Common myeloid progenitor, CD34-positive (primary cell): ENCODE measurements at places on chromosomes 6 and 20.

DNA sequence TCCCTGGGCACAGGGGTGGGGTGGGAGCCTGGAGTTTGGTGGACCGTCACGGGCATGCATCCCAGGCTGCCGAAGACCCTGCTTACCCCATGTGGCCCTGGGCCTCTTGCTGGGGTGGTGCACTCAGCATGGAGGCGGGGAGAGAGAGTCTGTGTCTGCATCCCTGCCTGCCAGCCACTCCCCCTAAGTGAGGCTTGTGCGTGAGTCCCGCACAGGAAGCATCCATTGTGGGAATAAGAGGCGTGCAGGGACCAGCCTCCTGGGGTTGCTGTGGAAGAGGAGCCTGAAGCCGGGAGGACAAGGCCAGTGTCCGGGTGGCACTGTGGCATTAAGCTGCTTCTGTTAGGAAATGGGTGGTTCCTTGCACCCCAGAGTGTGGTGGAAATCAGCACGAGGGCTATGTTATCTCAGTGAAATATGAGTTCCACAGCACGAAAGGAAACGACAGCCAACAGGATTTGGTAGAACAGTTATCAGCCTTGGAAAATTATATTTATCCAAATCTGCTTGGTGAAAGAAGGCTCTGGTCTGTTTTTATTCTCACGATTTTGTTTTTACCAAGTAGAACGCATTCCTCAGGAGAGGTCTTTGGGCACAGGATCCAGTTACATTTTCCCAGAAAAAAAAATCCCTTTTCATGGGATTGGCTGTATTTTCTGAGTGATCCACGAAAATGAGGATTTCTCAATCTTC lies 35.7 kb downstream of the CDH4 start:
- DNase-seq, result no peak

- peak; percentile 52 for DNase-seq
These were observed 10.2 kb downstream of the UBE3D start for GRCh38 chr6:83055366-83055964.

GRCh38 chr20:10897336-10897735 lies 223.5 kb upstream of the JAG1 start:
- DNase-seq, result no peak

GRCh38 chr6:23413327-23414050 lies 712.5 kb upstream of the NRSN1 start:
- DNase-seq, result no peak

DNA sequence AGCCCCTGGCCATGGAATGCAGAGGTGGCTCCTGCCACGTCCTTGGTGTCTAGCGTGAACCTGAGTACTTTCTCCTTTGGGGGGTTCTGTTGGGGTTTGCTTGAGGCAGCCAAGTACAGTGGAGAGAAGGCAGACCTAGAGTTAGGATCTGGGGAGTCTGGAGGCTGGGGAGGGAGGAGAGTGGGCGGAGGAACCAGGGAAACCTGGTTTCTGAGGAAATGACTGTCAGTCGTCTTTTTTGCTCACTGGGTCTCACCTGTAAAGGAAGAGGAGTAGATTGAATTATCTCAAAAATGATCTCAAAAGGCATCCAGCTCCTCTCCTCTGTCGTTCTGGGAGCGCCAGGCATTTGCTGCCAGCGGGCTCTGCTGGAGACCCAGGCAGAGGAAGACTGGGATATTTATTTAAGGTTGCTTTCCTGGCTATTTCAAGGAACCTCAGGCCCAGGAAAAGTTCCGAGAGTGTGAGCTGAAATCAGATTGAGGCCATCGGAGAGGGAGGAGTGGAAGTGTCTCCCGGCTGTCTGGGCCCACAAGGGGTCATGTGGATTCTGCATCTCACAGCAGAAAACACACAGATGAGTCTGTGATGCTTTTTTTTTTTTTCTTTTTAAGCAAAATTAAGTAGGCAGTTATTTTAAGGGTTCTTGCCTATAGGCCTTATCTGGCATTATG lies 16.1 kb downstream of the EPB41L1 start:
- no peak for DNase-seq

DNA sequence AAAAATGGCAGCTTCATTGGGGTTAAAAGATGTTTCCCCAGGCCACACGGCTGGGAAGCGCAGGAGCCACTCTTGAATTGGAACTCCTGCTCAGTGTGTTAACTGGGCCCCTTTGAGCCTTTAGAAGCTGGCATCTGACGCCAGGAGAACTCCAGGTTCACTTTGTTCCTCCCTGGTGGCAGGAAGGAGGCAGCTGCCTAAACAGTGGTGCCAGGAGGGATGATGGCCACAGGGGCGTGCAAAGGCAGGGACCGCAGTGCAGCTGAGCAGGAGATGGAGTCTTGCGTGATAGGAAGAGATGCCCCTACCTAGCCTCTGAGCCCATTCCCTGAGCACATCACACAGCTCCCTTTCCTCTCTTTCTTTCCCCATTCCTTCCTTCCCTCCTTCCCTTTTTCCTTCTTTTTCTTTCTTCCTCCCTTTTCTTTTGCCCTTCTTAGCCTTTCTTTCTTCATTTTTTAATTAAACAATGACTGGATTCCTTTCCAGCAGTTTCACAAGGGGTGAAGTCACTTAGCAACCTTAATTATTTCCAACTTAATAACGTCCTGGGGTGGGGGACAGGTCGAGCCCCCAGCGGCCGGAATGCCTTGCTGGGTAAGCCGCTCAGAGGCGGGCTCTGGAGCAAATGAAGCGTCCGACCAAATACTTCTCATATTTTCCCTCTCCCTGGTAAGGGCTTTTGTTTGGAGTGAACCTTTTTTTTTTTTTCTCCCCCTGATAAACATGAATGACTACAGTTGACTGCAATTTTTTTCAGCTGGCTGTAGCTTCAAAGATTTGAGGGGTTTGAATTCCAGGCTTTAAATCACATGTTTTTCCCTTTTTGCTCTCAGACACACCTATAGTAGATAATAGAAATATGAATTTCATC lies 20.8 kb upstream of the BMP7 start:
- DNase-seq, result no peak

GRCh38 chr6:84061613-84062398 lies 28.2 kb downstream of the MRAP2 start:
- no peak for DNase-seq

- no peak for DNase-seq
These were observed 162.7 kb downstream of the GRM4 start for GRCh38 chr6:33983109-33983716.

- DNase-seq, result peak; percentile 96
These were observed at the start of gene DSN1 for GRCh38 chr20:36773597-36774390. TSS of gene DSN1 (minus strand) at chr20:36773763. CDS start at chr20:36771458, 2,305 bp downstream.

DNA sequence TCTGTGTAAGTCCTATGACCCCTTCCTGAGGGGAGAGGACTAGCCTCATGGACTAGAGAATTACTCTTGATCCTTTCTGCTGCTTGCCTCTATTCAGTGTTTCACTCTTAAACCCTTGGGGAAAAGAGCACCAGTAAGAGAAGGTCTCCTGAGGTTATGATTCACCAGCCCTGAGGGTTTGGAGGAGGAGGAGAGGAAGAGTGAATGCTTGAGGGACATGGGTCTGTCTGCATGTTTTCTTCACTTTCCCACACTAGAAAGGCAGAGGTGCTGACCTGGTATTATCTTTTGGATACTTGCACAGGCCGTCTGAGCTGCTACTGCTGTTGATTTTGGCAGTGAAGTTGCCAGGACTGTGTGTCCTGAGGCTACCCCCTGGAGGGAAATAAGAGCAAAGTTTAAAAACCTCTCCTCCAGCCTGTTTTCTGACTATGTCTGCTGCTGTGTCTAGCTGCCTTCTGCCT lies 78.3 kb downstream of the CD109 start:
- DNase-seq, result no peak

GRCh38 chr6:50707652-50708300 lies 5.5 kb upstream of the TFAP2D start:
- DNase-seq, result no peak

DNA sequence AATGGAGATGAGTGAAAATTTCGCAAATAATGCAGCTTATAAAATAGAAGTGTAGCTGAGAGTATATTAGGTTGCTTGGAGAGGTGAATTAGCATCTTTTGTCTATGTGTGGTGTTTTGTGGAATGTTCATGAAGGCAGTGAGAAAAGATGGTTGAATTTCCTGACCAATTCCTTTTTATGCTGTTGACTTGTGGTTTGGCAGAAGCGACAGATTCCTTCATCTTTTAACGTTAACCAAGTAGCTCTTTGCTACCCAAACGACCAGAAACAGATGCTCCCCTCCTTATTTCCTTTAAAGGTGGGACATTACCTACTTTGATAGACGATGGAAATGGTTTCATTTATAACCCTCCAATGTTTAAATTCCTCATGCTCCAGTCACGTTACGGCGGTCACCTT lies 390.5 kb downstream of the QKI start:
- no peak for DNase-seq

GRCh38 chr6:31243508-31243907 lies 28.4 kb downstream of the HLA-C start:
- DNase-seq, result no peak
